Suppressor macrophage treated with lipopolysaccharide for 1 hour (primary cell): ENCODE measurements at places on chromosomes 3 and 15.

DNA sequence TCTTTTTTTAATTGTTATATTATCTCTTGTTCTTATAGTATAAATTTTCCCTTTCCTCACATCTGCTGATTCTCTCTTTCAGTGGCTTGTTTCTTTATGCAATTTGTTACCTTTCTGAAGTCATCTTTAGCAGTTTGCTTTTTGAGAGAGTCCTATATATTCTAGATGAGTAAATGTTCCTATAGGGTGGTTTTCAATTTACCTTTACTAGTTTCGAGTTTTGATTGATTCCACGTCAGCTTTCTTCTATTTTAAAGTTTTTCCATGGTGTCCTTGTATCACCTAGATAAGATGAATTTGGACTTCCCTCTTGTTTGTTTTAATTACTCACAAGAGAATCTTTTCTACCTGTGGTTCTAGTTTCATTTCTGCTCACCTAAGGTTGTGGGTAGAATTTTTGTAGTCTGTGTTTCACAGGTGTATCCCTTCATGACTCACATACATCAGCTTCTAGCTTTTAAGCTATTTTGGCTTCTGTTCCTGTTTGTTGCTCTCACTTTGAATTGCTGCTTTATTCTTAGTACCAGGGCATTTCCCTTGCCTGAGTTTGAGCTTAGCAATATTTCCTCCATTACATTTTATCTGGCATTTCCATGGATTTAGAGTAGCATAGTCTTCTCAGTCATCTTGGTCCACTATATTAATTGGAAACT lies 6.4 kb downstream of the TEX9 start:
- no peak for DNase-seq

GRCh38 chr3:122461806-122462205 lies 45.9 kb upstream of the WDR5B start:
- no peak for DNase-seq

DNA sequence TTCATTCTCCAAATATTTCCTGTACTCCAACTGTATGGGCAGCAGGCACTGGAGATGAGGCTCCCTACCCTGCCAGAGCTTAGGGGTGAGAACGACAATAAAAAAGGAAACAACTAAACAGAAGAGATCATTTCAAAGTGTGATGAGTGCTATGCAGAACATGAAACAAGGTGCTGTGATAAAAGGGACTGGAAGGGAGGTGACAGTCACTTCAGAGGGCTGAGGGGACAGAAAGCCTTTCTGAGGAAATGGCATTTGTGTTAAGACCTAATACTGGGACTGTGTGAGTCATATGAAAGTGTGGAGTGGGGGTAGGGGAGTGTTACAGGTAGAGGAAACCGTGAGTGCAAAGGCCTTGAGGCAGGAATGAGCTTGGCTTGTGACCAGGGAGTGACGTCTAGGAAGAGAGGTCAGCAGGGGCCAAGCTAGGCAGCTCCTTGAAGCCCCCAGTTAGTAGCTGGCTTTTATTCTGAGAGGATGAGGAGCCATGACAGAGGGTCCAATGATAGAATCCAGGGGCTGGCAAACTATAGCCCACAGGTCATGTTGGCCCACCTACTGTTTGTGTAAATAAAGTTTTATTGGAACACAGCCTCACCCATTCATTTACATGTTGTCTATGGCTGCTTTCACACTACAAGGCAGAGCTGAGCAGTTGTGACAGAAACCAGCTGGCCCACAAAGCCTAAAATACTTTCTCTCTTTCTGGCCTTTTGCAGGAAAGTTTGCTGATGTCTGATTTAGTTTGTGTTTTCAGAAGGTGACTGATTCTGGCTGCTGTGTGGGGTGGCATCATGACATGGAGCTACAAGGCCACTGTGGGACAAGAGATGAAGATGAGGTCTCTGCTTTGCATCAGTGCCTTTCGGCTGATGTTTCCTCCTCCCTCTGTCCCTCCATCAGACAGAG lies 56.6 kb downstream of the LSM3 start:
- no peak for DNase-seq

GRCh38 chr3:126913524-126913923 lies 69.4 kb upstream of the PLXNA1 start:
- DNase-seq: peak; percentile 36

DNA sequence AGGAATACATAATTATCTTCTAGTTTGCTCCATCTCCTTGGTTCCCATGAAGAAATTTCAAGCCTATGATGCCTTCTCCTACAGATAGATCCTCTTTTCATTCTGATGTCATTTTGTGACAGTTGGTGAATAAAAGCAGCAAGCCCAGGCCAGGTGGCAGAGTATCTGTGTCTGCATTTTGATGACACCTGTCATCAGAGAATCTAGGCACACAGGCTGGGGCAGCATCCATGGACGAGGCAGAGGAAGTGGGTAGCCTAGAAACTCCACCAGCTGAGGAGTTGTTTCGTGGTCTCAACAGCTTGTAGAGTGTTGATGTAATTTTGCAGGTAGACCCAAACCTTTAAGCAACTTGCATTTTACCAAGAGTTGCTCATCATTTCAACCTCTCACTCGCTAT lies 269.8 kb downstream of the FEZF2 start:
- no peak for DNase-seq

DNA sequence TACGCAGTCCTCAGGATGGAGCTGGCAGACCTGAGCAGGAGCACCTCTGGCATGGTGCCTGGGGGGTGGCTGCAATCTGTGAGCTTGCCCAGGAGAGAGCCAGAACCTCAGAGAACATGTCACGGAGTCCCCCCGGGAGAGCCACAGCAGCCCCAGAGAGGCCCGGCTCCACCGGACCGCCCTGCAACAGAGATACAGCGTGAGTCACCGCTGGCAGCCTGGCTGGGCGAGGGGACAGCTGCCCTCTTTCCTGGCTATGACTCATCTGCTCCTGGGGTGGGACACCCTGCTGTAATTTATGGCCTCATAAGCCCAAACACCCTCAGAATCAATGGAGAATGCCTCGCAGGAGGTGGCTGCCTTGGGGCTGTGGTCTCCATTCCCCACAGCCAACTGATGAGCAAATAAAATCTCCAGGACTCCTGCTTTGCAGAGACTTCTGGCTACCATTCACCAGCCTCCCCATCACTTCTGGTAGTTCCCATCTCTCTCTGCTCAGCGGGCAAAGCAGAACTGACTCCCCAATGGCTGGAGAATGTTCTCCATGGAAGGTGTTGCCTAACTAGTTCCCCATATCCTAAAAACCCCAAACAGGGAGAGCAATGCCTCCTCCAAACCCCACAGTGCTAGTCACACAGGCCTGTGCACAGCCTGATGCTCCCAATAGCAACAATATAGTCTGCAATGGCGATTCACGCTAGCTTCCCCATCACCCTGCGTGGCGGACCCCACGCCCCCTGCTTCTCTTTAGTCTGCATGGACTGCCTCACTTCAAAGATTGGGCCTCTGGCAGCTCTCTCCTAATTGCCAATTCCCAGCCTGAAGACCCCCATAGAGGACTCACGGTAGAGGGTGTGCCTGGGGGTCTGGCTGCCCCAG lies 21.6 kb downstream of the ACSBG1 start:
- DNase-seq: peak; percentile 21

- peak; percentile 70 for DNase-seq
These were observed 566 bp downstream of the ETV5 start for GRCh38 chr3:186108106-186108940.

DNA sequence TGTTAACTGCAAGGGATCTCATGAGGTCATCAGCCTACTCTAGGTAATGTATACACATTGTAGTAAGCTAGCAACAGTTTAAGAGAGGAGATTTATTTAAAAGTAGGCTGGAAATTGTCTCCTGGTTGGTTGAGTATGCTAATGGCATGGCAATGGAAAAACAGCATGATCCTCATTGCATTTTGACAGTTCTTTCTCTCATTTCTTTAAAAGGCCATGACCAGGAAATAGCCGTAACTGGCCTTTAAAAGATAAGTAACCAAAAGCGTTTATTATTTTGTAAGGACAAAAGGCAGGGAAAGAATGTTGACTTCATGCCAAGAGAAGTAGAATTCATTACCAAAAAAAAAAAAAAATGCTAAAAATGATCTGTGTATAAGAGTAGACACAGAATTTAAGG lies 310.3 kb downstream of the FGF12 start:
- no peak for DNase-seq

GRCh38 chr15:81336568-81336967 lies 12.6 kb upstream of the STARD5 start:
- peak; percentile 36 for DNase-seq

- no peak for DNase-seq
These were observed 24.7 kb upstream of the SCAANT1 start for GRCh38 chr3:63936925-63937324.

- DNase-seq: no peak
These were observed 33.8 kb upstream of the XIRP1 start for GRCh38 chr3:39226106-39226741.

DNA sequence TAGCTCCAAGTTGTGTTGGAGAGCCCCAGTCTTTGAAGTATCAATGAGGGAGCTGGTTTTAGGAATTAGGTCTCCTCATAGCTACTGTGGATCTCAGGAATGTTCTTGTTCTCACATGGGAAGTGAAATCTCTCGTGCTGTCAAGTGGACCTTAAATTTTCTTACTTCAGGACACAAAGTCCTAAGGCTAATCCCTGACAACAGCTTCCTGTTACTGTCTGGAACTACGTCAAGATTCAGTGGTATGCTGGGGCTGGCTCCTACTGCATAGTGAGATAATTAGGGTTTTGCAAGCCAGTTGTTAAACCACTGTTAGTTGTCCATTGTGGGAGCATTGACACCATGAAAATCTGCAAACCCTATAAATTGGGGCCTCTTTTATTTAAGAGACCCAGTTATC lies 22.8 kb downstream of the MESP1 start:
- DNase-seq: no peak

- no peak for DNase-seq
These were observed 46.2 kb downstream of the SLC25A26 start for GRCh38 chr3:66267031-66267430.

DNA sequence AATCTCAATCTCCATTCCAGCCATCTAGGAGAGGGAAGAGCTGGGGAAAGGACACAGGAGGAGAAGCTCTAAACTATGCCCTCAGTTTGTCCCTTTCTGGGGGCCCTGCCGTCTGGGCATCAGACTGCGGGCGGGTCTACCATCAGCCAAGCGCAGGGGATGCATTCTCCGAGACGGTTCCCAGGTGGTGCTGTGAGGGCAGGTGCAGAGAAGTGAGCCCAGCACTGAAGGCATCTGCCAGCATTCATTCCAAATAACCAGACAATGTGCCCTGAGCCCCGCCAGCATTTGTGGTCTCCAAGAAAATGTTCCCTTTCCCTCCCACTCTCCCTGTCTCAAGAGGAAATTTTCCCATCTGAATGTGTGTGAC lies 265.7 kb downstream of the XXYLT1 start:
- no peak for DNase-seq

DNA sequence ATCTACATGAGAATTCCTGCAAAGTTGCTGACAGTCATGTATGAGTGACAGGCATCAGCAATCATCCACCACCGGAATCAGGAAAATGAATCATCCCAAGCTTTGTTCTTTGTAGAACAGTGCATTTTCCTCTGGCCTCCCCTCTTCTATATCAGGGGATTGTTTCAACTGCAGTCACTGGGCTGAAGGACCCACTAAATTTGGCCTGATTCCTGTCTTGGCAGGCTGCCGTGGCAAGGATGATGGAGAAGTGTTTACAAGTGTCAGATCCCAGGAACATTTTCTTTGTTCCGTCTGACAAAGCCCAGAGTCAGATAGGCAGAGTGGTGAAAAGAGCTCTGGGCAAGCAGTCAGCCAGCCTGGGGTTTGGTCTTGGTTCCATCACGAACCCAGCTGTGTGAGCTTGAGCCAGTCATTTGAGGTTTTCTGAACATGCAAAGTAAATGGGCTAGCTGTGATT lies 175.1 kb upstream of the TSC22D2 start:
- DNase-seq: no peak

GRCh38 chr3:179016979-179017670 lies 54.5 kb downstream of the ZMAT3 start:
- no peak for DNase-seq

DNA sequence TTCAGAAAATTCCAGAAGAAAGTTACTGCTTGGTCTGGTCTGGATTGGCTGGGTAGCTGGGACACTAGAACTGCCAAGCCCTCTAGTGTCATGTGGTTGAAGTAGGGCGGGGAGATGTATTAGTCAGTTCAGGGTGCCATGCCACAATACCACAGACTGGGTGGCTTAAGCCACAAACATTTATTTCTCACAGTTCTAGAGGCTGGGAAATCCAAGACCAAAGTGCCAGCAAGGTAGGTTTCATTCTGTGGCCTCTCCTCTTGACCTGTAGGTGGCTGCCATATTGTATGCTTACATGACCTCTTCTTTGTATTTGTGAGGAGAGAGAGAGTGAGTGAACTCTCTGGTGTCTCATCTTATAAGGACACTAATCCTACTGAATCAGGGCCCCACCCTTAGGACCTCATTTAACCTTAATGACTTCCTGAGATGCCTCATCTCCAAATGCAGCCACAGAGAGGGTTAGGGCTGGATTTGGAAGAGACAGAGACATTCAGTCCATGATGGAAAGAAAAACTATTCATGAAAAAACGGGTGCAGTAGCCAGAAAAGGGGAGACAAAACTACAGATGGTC lies 18.1 kb upstream of the ZSCAN2 start:
- no peak for DNase-seq

- DNase-seq: no peak
These were observed 132.8 kb downstream of the KCNAB1 start for GRCh38 chr3:156253150-156253549.

- DNase-seq: no peak
These were observed 141.0 kb downstream of the WDR72 start for GRCh38 chr15:53618461-53618860.

- DNase-seq: no peak
These were observed 1.8 kb downstream of the IGDCC4 start for GRCh38 chr15:65420975-65421359.

- no peak for DNase-seq
These were observed 226.8 kb downstream of the MAGI1 start for GRCh38 chr3:65811892-65812291.

DNA sequence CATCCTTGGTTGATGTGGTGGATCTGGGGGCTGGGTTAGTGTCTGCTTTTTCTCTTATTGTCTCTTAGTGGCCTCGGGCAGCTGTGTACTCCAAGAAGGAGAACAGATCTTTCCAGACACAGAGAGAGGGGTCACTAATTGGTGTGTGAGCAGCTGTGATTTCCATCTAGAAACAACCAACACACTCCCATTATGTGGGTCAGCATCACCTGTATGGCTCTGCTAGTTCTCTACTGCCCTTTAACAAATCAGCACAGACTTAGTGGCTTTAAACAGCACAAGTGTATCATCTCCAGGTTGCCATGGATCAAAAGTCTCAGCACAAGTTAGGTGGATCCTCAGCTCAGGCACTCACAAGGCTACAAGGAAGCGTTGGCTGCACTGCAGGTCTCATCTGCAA lies 156.8 kb downstream of the LRTM1 start:
- DNase-seq: no peak

DNA sequence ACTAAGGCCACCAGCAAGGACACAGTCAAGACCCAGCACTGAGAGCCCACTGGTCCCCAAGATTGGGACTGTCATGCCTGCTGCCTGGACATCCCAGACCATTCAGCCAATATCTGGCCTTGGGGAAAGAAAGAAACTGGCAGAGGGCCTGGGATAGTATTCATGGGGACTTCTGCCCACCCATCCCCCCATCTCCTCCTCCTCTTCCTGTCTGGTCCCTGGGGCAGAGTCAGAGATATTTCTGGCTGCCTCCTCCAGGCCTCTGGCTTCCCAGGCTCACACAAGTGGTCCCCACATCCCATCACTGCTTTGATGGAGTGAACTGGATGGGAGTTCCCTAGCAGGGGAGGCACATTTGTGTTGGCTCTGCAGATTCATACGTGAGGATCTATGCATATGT lies 4.2 kb upstream of the RASL12 start:
- peak; percentile 20 for DNase-seq
